ENCODE measurements at places on chromosomes 6 and 20. TPM values are rescaled to one million over a fixed set of nuclear protein-coding genes. Genes with fewer than 3 reads are reported as not detected.

DNA sequence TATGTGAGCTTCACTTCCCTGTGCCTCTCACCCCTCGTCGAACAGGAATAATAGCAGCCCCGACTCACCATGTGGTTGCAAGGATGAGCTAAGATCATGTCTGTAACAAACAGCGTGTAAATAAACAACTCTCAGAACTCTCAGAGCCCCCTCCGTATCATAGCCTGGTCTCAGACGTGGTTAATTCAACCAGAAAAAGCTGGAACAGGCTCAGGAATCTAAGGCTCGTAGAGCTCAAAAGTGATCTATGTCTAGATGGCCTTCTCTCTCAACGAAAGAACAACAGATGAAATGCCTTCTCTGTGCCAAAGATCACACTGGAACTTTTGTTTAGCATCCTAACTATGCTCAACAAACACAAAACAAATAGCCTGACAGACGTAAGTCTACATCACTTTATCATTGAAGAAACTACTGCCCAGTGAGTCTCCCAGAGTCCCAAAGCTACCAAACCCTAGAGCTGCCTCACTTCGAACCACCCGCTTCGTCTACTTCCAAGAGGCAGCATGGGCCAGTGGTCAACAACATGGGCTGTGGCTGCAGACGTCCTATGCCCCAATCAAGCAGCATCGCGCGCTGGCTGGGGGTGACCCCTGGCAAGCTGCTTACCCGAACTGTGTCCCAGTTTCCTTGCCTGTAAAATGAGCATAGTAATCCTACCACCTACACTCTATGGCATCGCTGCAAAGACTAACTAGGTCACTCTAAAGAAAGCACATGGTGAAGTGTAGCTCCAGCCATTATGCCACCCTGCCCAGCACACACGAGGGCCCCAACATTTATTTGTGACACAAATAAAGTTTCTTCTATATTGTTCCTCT lies 35.1 kb downstream of the NFATC2 start:
- H3K36me3 ChIP-seq, result peaks cover 70% of the 10 kb centered on the region
- H3K4me3 ChIP-seq, result no peak overlapping the region
- H3K27ac ChIP-seq, result no peak overlapping the region
- H3K4me1 ChIP-seq, result peaks cover 60% of the 10 kb centered on the region

DNA sequence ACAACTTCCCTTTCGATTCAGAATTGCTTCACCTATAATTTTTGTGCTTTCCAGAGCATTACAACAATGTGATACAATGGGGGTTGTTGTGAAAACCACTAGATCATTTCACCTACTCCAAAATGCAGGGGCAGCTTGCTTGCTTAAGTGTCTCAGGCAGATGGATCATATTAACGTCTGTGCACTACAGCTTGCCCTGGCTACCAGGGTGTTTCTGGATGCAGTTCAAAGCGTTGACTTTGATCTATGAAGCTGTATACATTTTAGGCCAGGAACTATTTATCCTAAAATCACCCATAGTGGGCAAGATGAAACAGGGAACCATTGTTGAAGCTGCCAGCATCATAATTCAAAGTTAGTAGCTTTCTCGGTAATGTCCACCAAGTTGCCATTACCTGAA lies 339.5 kb upstream of the HSF2 start:
- no peaks in the 10 kb centered on the region for H3K4me1 ChIP-seq
- no peak overlapping the region for H3K27ac ChIP-seq
- H3K27me3 ChIP-seq, result peaks cover 2% of the 10 kb centered on the region

GRCh38 chr20:57509665-57510237 lies 15.2 kb downstream of the CTCFL start:
- H3K4me1 ChIP-seq, result no peaks in the 10 kb centered on the region
- H3K36me3 ChIP-seq, result no peaks in the 10 kb centered on the region
- H3K4me3 ChIP-seq, result no peak overlapping the region
- DNase-seq, result peak; percentile 26
- peaks cover 19% of the 10 kb centered on the region for H3K27me3 ChIP-seq

GRCh38 chr6:42010185-42010891 lies 40.0 kb upstream of the TAF8 start:
- peak overlapping the region; percentile 74 for H3K4me3 ChIP-seq
- H3K36me3 ChIP-seq, result peaks cover 26% of the 10 kb centered on the region
- no peaks in the 10 kb centered on the region for H3K27me3 ChIP-seq
- DNase-seq, result peak; percentile 68
- peaks cover 76% of the 10 kb centered on the region for H3K4me1 ChIP-seq
- peak overlapping the region; percentile 94 for H3K27ac ChIP-seq

GRCh38 chr6:56076033-56076432 lies 171.3 kb downstream of the COL21A1 start:
- H3K4me1 ChIP-seq, result no peaks in the 10 kb centered on the region
- no peak overlapping the region for H3K27ac ChIP-seq
- no peaks in the 10 kb centered on the region for H3K27me3 ChIP-seq
- H3K36me3 ChIP-seq, result no peaks in the 10 kb centered on the region
- DNase-seq, result no peak

The LTA gene
- total RNA-seq, result 713 TPM

The PSMB9 gene
- total RNA-seq, result 229 TPM

The RNF182 gene
- total RNA-seq, result not detected

GRCh38 chr20:31368301-31368700 lies at the start of gene DEFB118:
TSS of gene DEFB118 (plus strand) at chr20:31368601. CDS start at chr20:31368651, 50 bp downstream.
- DNase-seq, result no peak
- H3K27ac ChIP-seq, result no peak within 1 kb of the TSS
- H3K36me3 ChIP-seq, result no peaks in the 10 kb centered on the region
- H3K27me3 ChIP-seq, result no peaks in the 10 kb centered on the region
- no peaks in the 10 kb centered on the region for H3K4me1 ChIP-seq

- H3K4me1 ChIP-seq, result peaks cover 55% of the 10 kb centered on the region
- no peak overlapping the region for H3K4me3 ChIP-seq
- H3K36me3 ChIP-seq, result peaks cover 29% of the 10 kb centered on the region
- peak overlapping the region; percentile 74 for H3K27ac ChIP-seq
Measured at GRCh38 chr6:24699521-24700359, 19.2 kb downstream of the C6orf62 start.
